CD4-positive, alpha-beta T cell treated with Interleukin-6 at 100 ng/mL for 8 hours (primary cell): ENCODE measurements at places on chromosomes 1 and 21.
A peak's percentile ranks its signal among the peaks of the same experiment; 100 is the strongest.

DNA sequence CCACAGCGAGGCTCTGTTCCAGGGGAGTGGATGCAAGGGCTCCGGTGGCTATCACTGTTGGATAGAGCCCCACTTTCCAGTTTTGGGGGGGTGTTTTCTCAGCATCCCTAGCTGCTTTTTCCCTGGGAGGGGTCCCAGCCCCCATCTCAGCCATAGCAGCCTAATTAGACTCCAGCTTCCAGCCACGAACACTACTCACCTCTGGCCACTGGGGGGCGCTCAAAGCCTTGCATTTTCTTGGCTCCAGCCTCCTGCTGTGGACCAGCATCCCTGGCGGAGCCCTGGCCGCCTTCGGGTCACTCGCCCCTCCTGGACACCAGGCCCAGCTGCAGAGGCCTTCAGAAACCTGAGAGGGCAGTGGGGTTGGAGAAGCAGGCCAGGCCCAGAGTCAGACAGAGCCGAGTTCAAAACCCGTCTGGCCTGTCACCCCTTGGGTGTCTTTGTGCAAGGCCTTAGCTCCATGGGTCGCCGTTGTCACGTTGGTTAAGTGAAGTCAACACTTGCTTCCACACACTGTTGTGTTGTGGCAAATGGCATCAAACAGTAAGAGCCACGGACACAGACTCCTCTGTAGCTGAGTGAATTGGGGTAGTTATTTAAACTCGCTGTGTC is 93.5 kb upstream of the ACTL8 start:
- no peak for DNase-seq

- DNase-seq = peak; percentile 54
Observed at GRCh38 chr21:25999921-26000582, 170.5 kb downstream of the APP start.

- no peak for DNase-seq
Observed at GRCh38 chr1:193931356-193931755, 744.9 kb upstream of the B3GALT2 start.

- DNase-seq = no peak
Observed at GRCh38 chr1:66240491-66241484, 293.2 kb upstream of the SGIP1 start.

DNA sequence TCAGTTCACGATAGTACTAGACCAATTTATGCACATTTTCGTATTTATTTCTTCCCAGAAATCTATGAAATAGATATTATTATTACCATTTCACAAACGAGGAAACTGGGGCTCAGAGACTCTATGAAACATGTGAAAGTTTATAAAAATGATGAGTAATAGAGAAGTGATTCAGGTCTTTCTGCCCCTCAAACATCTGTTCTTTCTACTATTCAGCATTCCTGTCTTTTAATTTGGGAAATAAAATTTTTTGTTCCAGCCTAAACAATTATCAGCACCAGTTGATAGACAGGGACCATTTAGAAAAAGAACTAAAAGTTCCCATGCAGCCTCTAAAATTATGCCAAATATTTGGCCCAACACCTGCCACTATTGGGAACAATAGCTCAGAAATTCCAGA is 585.1 kb downstream of the PTPRC start:
- DNase-seq = no peak

- DNase-seq = peak; percentile 21
Observed at GRCh38 chr21:15592271-15592860, 137.4 kb upstream of the USP25 start.

DNA sequence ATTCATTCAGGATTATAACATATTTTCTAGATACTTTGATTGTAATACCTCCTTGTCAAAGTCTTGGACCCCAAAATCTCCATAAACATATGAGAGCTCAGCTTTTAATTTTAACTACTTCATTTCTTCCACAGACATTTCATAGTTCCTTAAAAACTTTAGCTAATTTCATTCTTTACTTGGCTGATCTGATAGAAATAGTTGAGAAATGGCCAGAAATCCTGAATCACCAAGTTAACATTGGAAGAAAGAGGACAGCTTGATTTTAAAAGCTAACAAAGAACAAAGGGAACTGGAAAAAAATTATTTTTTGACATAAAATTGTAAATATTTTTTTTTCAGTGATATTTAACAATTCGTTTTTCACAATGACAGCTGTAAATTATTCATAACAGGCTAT is 216.5 kb downstream of the NTNG1 start:
- DNase-seq = no peak

DNA sequence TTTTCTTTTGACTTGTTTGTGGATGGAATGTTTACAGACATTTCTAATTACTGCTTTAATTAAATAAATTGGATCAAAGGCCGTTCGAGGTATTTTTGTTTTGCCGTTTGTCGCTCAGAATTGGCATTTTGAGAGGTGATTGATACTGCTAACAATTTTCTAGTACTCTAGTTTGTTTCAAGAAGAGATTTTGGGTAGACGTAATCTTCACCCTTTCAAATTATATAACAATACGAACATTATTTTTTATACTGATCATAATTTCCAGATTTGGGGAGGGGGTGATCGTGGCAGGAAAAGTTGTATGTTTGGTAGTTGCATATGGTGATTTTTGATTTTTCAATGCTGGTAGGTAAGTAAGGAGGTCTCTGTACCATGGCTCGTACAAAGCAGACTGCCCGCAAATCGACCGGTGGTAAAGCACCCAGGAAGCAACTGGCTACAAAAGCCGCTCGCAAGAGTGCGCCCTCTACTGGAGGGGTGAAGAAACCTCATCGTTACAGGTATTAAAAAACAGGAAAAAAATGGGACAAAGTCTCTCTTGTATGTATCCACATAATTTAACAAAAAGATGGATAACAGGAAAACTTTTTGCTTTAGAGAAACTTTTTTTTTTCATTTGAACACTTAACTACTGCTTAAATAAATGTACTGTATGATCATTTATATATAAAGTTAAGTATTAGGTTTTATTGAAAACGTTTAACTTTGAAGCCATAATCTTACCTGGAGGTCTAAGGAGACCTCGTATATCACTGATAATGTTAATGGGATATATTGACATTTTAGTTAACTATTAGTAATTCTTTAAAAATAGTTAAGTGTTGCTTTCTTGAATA is 1.7 kb downstream of the H3-3A start:
- DNase-seq = no peak

DNA sequence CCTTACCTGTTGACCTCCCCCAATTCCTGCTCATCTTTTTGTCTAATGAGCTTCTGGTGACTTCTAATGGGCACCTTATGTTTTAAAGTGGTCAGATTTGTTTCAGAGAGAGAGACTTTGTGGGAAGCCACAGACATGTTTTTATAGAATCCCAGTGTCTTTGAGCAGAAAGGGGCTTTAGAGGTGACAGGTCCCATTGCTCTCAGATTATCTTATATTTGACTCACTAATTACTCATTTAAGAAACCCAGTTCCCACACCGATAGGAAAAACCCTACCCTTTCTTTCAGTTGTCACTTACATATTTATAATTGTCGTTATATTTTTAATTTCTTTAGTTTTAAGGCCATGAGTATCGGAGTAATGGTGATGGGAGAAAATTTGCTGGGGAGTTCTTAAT is 215.5 kb downstream of the CAMTA1 start:
- no peak for DNase-seq

- no peak for DNase-seq
Observed at GRCh38 chr1:13892198-13892597, 192.2 kb downstream of the PRDM2 start.

DNA sequence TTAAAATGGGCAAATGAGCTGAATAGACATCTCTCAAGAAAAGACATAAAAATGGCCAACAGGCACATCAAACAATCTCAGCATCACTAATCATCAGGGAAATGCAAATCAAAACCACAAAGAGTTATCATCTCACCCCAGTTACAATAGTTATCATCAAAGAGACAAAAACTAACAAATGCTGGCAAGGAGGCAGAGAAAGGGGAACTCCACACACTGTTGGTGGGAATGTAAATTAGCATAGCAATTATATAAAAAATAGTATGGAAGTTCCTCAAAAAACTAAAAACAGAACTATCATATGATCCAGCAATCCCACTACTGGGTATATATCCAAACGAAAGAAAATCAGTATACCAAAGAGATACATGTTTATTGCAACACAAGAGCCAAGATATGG is 68.7 kb downstream of the DENND1B start:
- no peak for DNase-seq

DNA sequence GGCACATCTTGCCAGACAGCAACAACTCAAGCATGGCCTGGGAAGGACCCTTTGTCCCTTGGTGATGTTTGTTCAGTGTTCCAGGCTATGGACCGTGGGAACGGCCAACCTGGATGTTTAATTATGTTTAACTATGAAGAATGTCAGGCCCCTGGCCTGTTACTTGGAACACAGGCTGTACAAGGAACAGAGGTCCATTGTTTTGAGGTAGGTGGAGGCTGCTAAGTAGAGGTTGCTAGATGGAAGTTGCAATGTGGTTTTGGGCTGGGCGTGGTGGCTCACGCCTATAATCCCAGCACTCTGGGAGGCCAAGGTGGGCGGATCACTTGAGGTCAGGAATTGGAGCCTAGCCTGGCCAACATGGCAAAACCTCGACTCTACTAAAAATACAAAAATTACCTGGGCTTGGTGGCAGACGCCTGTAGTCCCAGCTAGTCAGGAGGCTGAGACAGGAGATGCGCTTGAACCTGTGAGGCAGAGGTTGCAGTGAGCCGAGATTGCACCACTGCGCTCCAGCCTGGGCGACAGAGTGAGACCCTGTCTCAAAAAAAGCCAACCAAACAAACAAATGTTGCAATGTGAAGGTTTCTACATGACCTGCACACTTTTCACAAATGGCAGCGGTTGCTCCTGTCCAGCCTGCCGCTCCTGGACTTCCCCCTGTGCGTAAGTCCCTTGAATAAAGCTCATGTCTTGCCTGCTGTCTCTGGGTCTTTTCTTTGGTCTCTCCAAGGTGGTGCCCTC is 2.5 kb upstream of the LEFTY1 start:
- no peak for DNase-seq

- DNase-seq = no peak
Observed at GRCh38 chr1:218718977-218719376, 373.8 kb downstream of the TGFB2 start.

DNA sequence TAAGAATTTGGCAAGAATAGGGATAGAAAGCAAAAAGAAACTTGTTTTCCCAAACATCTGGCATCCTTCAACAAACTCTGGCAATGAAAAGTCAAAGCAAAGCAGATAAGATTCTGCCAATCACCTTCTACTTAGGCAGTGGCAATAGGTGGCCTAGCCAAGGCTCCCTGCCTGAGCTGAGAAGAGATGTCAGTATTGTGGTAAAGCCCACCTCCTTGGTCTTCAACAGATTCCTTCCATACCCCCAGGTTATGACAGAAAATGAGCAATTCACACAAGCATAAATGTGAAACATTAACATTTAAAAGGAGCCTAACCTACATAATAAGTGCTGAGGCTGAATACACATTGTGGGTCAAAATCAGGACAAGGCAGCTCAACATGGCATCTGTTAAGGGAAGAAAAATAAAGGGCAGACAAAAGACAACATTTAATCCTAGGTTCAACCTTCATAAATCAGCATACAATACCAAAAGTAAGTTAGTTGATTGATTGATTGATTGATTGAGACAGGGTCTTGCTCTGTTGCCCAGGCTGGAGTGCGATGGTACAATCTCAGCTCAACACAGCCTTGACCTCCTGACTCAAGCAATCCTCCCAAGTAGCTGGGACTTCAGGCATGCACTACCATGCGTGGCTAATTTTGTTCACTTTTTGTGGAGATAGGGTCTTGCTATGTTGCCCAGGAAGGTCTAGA is 123.1 kb downstream of the AKT3 start:
- no peak for DNase-seq
